ENCODE measurements at places on chromosomes 12 and 14.

- DNase-seq: no peak
Measured at GRCh38 chr12:121196902-121197301, 13.0 kb upstream of the P2RX4 start.

DNA sequence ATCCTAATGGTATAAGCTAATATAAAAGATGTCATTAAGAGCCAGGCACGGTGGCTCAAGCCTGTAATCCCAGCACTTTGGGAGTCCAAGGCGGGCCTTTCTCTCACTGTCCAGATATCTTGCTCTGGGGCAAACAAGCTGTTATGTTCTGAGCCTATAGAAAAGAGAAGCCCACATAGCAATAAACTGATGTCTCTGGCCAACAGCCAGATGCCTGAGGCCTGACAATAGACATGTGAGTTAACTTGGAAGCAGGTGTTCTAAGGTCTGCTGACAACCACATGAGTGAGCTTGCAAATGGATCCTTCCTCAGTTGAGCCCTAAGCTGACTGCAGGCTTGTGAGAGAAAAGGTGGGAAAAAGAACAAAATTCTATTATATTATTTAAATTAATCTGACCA, 25.0 kb downstream of the YAF2 start:
- DNase-seq: no peak

GRCh38 chr14:94163796-94164195, 10.3 kb upstream of the PPP4R4 start:
- DNase-seq: no peak

GRCh38 chr12:42819846-42820245, 230.3 kb upstream of the PRICKLE1 start:
- DNase-seq: no peak

DNA sequence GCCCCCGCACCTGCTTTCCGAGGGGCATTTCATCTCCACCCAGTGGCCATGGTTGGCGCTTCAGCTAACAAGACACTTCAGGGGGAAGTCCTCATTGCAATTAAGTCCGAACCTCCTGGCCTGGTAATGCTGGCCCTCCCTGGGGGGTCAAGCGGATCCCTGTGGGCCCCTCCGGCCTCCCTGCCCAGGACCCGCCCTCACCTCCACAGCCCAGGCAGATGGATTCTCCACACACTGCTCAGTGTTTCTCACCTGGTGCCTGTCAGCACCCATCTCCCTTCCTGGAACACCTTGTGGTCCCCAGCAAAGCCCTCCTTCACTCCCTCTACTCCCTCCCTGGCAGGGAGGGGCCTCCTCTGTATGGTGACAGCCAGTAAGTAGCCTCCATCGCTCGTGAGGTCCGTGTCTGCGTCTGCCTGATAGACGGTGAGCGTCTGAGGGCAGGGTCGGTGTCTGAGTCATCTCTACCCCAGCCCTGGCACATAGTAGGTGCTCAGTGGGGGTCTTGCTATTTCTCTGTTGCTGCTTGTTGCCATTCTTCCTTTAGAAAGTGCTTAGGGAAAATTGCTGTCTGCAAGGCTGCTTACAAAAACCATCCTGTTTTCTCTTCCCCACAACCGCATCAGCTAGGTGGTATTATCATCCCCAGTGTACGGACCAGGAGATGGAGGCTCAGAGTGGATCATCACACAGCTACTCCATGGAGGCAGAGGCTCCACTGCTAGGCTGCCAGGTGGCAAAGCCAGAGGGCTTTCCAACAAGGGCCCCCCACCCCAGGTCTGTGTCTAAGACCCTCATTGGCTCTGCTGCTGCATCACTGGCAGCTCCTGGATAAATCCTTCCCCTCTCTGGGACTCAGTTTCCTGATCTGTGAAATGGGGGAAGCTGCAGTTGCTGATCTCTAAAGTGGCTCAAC, 39.7 kb upstream of the EML1 start:
- no peak for DNase-seq

GRCh38 chr14:102035914-102036313, 50.9 kb downstream of the HSP90AA1 start:
- no peak for DNase-seq

DNA sequence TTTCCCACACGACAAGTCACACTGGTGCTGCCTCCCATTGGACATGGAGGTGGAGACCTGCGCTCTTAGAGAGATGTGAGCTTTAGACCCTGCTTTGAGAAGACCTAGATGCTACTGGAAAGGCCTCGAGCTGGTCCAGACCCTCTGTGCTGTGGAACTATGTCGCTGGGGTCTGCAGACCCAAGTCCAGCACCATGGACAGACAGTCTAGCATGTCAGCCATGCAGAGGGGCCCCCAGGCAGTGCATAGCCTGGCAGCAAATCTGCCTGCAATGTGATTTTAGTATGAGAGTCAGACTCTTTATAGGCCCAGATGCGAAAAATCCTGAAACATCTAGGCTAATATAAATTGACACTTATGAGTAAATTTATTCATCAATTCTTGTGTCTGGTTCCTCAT, 141.5 kb downstream of the NTF3 start:
- DNase-seq: no peak

DNA sequence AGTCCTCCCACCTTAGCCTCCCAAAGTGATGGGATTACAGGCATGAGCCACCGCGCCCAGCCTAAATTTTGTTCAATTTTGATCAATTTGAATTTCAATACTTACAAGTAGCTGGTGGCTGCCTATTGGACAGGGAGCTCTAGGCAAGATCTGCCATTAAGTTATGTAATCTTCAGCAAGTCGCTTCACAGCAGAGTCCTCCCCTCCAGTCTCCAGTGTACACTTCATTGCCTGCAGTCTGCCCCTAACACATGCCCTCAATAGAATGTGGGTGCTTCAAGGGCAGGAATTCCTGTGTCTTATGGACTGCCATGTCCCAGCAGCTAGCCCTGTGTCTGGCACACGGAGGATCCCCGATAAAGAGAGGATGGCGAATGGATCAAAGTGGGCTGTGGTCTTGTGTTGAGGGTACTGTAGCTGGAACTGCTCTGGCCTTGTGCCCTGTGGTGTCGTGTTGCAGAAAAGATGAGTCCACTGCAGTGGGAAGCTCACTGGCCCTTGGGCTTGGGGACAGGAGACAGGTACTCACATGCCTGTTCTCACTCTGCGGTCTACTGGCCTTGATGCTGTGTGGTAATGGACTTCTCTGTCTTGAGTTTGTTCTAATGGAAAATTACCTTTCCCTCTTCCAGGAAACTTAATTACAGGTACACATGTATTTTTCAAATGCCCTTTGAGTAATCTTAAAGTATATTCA, 67.6 kb downstream of the TECPR2 start:
- DNase-seq: no peak

DNA sequence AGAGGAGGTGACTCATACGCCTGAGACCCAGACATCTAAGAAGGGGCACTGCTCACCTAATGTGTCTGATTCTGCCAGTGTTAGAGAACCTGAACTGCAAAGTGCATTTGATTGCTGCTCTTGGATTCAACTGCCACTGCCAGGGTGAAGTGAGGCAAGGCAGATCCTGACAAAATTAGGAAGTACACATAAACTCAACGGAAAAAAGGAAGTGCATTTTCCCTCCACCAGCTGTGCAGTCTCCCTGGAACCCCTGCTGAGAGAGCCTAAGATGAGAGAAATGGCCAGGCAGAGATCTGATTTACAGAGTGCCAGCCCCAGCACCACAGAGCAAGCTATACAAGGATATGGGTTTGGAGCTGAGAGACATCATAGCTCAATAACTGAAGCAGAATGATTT, 215.3 kb downstream of the SEC23A start:
- no peak for DNase-seq

GRCh38 chr14:102351023-102351422, 11.7 kb downstream of the CINP start:
- DNase-seq: no peak

DNA sequence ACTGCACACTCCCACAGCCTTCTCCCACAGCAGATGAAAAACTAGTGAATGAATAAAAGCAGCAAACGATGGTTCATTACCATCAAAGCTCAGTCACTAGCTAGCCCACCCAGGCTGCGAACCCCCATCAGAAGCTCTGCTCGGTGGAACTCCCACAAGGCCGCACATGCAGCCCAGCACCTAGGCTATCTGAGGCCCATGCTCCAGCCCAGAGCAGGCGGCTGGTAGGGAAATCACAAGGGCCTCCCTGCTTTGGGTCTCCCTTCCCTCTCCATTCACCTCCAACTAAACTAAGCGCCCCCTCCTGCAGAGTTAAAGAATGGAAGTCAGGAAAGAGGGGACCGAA, 69.0 kb downstream of the ITPK1 start:
- no peak for DNase-seq

- DNase-seq: no peak
Measured at GRCh38 chr12:16198884-16199283, 78.6 kb downstream of the SLC15A5 start.

GRCh38 chr12:20477672-20478071, 109.3 kb downstream of the PDE3A start:
- DNase-seq: no peak

GRCh38 chr14:68127166-68127565, 307.6 kb downstream of the RAD51B start:
- DNase-seq: no peak

DNA sequence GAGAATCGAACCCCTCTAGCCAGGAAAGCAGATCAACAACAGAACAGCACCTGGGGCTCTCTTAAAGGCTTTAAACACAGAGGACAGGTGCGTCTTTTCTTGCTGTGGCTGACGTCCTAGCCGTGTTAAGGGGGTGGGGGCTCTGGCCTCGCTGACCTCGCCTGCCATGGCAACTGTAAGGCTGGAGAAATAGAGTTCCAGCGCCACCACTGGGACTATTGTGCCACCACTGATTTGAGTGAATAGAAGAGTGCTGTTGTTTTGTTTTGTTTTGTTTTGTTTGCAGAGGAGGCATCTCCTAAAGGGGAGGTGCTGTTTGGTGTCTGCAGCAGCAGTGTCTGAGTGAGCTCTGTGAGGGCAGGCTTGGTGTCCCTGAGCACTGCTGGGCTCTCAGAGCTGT, 34.2 kb upstream of the PRMT8 start:
- DNase-seq: no peak

DNA sequence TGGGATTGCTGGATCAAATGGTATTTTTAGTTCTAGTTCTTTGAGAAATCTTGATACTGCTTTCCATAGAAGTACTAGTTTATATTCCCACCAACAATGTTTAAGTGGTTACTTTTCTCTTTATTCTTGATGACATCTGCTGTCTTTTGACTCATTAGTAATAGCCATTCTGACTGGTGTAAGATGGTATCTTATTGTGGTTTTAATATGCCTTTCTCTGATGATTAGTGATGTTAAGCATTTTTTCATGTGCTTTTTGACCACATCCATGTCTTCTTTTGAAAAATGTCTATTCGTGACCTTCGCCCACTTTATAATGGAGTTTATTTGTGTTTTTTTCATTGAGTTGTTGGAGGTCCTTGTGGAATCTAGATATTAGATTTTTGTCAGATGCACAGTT, 865.7 kb downstream of the SLC6A15 start:
- DNase-seq: no peak

GRCh38 chr12:1573960-1574864, 20.2 kb downstream of the FBXL14 start:
- no peak for DNase-seq

- no peak for DNase-seq
Measured at GRCh38 chr12:47135578-47135977, 55.8 kb upstream of the AMIGO2 start.

DNA sequence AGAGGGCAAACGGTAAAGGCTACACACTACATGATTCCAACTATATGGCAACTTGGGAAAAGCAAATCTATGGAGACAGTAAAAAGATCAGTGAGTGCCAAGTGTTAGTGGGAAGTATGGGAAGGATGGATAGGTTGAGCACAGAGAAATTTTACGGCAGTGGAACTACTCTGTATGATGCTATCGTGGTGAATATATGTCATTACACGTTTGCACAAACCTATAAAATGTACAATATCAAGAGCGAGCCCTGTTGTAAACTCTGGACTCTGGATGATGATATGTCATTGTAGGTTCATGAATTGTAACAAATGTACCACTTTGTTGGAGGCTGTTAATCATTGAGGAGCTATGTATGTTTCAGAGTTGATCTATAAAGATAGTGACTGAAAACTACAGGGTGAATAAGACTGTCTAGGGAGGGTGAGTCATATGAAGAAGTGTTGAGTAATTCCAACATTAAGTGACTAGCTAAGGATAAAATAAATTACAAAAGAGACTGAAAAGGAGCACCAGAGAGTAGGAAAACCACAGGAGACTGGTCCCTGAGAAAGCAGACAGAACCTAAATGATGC, 349.2 kb upstream of the LMO3 start:
- no peak for DNase-seq

GRCh38 chr14:63273129-63273528, 45.6 kb downstream of the GPHB5 start:
- DNase-seq: no peak

DNA sequence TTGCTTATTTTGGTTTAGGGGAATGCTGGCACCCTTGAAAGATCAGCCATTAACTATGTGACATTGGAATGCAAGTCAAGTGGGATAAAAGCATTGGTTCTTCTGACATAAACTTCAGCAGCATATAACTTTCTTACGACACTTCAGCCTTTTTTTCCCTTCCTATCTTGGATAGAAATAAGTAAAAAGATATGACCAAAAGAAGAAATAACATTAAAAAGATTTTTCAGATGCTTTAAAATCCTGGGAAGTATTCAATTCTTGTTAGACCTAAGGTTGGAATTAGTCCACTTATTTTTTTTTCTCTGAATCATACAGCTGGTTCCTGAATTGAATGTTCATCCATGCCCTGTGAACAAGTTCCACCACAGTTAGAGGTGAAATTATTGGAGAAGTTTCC, 85.6 kb upstream of the TSPAN8 start:
- no peak for DNase-seq

- no peak for DNase-seq
Measured at GRCh38 chr14:23117371-23118020, 1.6 kb downstream of the CEBPE start.
